ENCODE measurements at places on chromosomes 4 and X.

DNA sequence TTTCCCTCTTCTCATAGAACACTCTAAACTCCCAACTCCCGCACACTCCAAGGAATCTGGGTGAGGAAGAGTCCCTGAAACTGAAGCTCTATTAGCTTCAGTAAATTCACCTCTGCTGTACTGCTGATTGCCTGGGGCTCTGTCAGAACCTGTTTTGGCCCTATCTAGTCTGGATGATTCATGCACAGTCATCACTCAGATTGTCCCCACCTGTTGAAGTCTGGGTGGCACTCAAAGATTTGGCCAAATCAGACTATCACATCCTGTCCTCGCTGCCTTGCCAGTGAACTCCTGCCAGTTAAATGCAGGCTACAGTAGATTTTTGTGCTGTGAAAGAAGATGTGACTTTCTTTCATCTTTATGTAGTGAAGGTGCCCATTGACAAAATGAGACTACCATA is 63.5 kb upstream of the EMCN start:
- no peak for DNase-seq

DNA sequence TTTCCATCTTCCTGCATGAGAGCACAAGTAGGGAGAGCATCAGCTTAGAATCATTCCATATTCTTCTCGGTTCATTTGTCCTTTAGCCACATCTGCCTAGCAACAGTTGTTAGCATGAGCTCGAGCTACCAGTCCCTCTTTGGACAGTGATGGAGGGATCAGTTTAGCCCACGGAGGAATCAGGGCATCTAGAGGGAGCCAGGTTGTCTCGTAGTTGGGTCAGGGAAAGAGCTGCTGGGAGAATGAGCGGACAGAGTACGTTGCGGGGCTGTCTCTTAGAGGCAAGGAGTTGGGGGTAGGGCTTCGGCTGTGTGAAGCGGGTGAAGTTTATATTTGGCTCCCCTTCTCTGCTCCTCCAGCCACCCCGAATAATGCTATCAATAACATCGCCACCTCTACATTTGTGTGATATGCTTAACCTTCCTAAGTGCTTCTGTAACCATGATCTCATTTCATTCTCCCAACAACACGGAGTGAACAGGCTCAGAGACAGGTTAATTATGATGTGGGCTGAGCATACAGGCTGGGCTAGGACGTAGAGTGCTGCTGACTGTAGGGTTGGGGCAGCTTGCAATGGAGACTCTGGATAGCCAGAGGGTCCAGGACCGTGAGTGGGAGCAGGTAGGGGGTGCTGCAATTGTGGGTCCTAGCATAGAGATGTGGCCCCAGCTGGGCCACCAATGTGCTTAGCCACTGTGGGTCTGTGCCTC is 72.6 kb downstream of the FRMPD3 start:
- DNase-seq = no peak

DNA sequence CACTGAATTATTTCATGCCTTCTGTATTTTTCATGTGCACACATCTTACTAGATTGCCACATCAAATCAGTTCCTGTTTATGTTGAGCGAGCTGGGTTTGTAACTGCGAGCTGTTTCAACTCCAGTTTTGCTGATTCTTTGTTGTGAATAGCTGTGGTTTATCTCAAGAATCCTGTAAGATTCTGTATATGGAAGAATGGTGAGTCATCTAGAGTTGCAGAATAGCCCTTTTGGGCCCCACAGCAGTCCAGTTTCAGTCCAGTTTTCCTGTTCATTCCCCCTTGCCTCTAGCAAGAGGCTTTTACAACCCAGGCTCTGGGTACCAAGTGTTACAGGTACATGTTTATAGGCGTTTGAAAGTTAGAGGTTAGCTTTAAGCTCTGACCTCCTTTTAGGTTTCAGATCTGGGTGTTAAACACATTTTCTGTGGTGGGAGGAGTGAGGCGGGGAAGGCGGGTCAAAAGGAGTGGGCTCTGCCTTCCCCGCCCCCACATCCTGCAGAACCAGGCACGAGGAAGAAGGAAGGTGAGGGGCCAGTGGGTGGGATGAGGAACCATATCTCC is 32.7 kb downstream of the TBC1D14 start:
- peak; percentile 89 for DNase-seq

- no peak for DNase-seq
Observed at GRCh38 chr4:154741922-154742850, 1.6 kb upstream of the LRAT start.

- DNase-seq = no peak
Observed at GRCh38 chrX:134601240-134601765, 57.0 kb downstream of the PLAC1 start.

GRCh38 chrX:15761564-15762191 is 23.6 kb downstream of the CA5B start:
- DNase-seq = no peak

GRCh38 chrX:103734125-103734760 is 23.5 kb downstream of the TMEM31 start:
- DNase-seq = no peak
